ENCODE measurements at places on chromosomes 7 and 10. TPM values are rescaled to one million over a fixed set of nuclear protein-coding genes. Genes with fewer than 3 reads are reported as not detected.

SPACDR gene
- 0.27 TPM for total RNA-seq

CCDC146 gene
- 2.0 TPM for total RNA-seq

CFAP46 gene
- 0.09 TPM for total RNA-seq

C10orf62 gene
- total RNA-seq, result not detected

C10orf90 gene
- total RNA-seq, result 1.1 TPM

GRCh38 chr10:96703358-96703757, 17.0 kb downstream of the PIK3AP1 start:
- DNase-seq, result no peak

- DNase-seq, result no peak
These were observed 389.6 kb downstream of the GALNT17 start for GRCh38 chr7:71521506-71521905.

DNA sequence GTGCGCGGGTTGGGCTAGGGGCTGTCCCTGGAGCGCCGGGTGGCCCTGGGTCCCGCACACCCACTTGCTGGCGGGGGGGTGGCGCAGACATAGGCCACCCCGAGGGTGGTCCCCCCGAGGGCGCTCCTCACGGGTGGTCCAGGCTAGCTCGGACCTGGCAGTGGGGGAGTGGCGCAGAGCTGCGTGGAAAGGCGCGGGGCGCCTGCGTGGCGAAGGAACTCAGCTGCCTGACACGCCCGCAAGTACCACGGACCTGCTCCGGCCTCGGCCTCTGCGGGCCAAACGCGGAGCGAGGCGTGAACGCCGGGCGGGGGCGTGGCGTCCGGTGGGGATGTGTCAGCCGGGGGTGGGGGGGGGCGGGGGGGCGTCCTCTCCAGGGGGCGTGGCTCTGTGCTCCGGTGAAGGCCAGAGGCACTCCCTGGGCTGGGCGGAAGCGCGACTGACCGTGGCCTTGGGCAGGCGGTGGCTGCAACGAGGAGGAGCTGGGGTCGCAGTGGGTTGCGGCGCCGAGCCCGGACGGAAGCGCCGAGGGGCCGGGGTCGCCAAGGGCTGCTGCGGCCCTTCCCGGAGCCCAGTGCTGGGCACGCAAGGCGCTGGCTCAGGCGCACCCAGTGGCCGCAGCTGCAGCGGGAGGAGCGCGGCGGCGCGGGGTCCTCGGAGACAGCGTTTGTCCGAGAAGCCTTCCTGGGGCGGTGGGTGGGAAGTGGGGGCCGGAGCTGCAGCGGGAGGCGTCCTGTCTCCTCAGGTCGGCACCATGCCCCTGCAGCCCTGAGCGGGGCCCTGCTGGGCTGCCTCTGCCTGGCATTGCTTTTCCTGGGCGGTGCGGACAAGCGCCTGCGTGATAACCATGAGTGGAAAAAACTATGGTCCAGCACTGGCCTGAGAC, 58.9 kb upstream of the NUPR2 start:
- DNase-seq, result no peak

DNA sequence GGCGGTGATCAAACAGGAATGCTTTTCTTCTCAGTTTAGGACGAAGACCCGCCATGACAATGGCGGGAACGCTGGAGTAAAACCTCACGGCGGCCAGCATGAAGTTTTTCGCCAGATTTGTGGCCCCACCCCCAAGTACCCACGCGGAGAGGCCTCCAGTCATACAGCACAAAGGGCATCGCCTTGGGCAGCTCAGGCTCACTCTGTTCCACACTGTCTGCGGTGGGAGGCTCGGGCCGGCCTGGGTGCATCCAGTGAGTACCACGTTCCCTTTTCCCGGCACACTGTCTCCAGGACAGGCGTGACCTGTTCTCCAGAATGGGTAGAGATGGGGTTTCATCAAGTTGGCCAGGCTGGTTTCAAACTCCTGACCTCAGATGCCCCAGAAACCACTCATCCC, 27.3 kb downstream of the ASB13 start:
- no peak for DNase-seq

DNA sequence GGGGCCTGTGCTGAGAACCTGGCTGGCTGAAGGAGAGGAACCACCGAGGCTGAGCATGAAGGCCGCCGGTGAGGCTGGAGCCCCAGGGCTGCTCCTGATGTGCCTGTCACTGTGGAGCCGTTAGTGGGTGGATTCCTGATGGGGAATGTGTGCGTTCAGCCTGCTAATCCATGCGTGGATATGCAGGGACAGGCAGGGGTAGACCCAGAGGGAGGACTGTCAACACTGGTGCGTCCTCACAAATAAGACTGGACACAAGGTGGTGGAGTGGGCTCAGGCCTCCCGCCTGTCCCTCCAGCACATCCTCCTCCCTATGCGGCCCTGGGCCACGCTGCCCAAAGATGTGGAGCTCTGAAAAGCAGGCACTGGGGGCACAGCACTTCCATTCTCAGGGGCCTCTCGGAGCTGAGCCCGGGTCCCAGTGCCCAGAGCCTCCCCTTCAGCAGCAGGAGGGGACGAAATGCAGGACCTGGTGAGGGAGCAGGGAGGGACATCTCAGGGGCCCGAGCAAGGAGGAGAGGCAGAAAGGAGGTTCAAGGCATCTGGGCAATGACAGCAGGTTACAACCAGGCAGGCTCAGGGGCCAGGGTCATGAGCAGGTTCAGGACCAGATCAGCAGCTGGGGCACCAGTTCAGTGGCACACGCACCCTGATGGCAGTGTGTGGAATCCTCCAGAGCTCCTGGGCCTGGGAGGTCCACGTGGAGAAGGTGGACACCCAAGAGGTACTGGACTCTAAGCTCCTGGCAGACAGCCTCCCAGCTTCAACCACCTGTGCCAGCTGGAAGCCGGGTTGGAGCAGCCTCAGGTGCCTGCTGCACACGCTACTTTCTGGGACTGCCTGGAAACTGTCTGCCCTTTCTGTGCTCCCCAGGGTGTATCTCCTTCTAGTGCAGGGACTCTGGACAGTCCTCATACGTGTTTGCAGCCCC, 33.5 kb upstream of the ANTXRL start:
- no peak for DNase-seq

DNA sequence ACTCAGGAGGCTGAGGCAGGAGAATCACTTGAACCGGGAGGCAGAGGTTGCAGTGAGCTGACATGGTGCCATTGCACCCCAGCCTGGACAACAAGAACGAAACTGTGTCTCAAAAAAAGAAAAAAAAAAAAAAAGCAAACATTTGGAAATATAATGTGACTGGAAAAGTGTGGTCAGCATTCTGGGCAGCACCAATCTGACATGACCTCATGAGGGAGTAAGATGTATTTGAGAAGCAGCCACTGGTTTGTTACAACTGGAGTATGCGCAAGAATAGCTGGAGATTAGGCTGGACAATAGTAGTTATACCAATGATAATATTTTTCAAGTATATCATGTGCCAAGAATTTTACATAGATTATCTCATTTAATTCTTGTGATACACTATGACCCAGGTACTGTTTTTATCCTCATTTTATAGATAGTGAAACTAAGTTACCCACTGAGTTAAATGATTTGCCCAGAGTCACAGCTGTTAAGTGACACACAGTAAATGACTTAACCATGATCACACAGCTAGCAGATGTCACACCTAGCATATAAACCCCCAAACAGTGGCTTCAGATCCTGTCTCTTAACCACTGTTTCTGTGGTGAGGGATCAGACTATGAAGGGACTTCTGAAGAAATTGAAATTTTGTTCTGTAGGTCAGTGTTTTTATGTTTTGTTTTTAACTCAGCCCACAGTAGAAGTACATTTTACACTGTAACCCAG, 11.1 kb downstream of the MCU start:
- DNase-seq, result peak; percentile 94

DNA sequence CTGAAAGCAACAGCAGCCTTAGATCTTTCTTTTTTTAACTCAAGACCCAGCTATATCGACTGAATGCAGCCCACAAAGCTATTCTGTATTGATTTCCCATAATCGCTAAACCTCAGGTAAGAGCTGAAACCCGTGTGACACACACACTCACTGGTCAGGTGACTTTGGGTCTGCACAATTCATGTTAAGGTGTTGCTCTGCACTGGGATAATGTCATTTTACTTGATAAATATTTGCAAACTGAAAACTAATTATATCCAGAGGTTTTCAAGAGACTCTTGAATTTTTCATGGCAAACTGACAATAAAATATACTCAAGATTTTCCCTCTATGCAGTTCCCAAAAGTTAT, 33.1 kb downstream of the SCRN1 start:
- DNase-seq, result no peak

DNA sequence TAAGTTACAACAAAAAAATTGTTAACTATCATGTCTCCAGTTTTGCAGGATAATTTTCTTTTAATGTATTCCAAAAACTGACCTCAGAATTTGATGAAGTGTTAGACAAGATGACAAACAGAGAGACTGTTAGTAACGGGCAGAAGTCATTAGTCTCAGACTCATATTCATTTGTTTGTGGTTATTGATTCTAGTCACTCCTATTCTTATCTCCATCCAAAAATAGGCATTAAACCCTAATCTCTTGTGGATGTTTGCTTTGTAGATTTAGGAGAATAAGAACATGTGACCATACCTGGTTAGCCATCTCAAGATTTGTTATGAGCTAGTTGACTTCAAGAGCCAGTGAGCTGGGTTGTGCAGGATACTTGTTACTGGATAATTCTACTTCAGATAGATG, 261.1 kb downstream of the AUTS2 start:
- no peak for DNase-seq

DNA sequence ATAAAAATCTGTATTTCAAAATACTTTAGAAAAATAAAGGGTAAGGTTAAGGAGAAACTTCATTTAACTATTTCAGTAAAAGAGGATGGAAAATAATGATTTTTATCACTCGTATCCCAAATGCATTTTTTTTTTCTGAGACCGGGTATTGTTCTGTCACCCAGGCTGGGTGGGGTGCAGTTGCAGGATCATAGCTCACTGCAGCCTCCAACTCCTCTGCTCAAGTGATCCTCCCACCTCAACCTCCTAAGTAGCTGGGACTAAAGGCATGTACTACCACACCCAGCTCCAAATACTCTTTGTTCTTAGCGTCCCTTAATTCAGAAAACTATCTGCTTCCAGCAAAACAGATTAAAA, 11.8 kb downstream of the KMT2C start:
- DNase-seq, result no peak

DNA sequence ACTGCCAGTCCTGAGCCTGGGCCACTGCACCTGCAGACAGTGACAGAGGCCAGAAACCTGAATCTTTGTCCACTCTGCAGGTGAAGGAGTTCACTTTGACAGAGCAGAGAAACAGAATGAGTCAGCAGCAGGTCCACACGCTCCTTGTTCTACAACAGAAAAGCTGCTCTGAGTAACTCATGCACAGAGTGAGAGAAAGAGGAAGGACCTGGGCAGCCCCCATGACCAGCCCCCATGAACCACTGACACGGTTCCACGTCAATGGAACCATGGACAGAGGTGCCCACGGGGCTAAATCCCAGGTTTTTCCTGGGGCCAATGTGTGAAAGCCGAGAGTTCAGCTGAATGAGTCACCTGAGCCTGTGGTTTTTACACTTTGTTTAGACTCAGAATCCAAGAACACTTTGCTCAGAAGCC, 40.8 kb upstream of the CTBP2 start:
- DNase-seq, result no peak

DNA sequence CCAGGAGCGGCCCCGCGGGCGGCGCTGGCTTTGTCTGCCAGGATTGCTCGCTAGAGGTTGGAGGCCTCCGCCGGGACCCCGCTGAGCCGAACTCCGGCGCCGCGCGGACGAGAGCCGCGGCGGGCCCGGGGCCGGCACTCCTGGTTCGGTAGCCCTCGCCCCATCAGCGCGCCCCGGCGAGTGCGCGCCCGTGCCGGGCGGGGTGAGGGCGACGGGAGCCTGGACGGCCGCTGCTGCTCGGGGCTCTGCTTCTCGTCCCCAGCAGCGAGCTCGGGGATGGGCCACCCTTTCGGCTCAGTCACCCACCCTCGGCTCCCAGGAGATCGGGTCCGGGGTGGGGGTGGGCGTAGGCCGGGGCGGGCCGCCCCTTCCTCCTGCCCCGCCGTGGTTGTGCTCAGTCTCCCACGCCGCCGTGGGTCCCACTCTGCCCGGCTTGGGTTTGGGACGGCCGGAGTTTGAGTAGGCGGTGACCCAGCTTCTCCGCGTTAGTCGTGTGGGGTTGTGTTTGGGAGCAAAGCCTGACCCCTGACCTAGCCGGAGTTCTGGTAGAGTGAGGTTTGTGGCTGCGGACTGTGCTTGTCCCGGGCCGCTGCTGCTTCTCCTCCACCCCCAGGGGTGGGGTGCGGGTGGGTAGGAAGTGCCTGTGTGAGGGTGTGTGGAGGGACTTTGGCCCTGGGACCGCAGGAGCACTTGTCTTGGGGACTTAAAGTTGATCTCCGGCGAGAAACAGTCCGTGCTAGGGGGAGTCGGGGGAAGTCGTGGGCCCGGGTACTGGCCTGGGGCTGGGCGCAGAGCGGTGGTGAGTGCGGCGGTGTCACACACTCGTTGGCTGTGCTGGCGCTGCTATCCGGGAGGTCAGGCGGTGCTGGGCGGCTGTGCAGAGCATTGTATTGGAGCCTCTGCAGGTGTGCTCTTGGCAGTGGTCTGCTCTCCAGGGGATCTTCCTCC, 677 bp downstream of the TSPAN14 start:
- DNase-seq, result peak; percentile 28

DNA sequence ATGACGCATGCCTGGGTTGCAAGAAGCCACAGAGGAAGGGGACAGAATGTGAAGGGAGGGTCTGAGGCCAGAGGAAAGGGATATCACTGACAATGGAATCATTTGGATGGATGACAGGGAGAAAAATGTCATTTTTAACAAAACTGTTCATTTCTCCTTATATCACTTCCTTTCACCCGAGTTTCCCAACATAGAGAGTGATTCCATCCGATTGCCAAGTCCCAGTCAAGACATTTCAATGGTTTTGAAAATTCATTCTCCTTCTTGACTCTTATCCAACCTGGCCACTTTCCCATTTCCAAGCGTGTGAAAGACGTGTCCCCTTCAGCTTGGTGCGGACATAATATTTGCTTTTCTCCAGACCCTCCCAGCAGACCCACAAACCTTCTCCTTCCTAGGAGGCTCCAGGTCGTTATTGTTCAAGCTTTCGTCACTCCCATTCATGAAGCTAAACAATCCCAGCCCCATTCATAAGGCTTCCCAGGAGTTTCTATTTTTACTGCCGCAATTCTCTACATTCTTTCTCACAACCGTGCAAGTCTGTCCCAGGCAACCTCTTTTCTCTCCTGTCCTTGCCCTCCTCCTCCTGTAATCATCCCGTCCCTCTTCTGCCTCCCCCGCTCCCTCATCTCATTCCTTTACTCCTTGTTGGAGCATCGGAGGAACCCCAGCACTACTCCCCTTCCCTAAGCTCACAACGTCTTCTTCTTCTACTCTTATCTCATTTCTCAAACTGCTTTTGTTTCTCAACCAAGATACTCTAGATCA, 301.3 kb upstream of the KLF6 start:
- DNase-seq, result peak; percentile 37

- DNase-seq, result no peak
These were observed 43.2 kb downstream of the DPYSL4 start for GRCh38 chr10:132229834-132230556.

DNA sequence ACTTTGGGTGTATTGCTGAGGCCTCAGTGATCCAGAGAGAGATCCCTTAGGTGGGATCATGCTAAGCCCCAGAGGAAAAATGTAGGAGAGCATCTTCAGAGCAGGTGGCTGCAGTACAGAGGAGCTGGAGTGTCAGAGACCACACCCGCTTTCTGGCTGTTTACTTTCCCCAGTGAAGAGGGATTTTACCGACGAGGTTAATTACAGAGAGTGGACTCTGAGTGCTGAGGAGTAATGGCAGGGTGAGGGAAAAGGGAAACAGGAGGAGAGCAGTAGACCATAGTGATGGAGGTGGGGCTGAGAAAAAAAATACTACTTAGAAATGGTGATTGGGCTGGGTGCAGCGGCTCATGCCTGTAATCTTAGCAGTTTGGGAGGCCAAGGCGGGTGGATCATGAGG, 43.3 kb upstream of the HBP1 start:
- no peak for DNase-seq
